ENCODE measurements at places on chromosomes 1 and 21. TPM values are rescaled to one million over a fixed set of nuclear protein-coding genes. Genes with fewer than 3 reads are reported as not detected.
A peak's percentile ranks its signal among the peaks of the same experiment; 100 is the strongest.

- peak; percentile 59 for DNase-seq
Measured at GRCh38 chr1:88800382-88801051, 90.8 kb downstream of the GTF2B start.

DNA sequence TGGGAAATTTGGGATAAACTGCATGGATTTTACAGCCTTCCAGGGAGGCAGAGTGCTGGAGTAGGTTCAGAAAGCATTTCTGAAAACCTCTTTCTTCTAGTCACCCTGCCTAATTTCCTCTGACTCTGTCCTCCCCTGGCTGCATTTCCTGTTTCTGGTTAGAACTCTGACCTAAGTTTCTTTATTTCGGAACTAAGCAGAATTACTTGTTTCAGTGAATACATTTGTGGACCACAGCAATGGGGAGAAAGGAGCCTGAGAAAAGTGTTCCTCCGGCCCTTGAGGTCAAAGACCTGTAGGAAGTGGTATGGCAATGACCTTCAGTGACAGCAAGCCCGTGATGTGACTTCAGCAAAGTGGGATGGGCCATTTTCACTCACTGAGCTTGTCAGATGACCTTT, 173.4 kb upstream of the RUNX1 start:
- peak; percentile 30 for DNase-seq

DNA sequence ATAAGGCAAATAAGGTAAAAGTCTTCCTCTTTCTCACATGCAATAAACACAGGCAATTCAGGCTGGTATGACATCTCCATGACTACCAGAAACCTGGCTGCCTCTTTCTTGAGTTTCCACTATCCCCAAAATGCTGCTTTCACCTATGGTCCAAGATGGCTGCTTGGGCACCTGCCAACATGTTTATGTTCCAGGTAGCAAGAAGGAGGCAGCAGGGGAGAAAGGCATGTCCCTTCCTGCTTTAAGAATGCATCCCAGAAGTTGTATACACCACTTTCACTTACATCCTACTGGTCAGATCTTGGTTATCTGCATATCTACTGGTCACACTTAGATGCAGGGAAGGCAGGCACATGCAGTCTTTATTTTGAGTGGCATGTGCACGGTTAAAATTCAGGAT, 19.4 kb upstream of the ACOT11 start:
- no peak for DNase-seq

DNA sequence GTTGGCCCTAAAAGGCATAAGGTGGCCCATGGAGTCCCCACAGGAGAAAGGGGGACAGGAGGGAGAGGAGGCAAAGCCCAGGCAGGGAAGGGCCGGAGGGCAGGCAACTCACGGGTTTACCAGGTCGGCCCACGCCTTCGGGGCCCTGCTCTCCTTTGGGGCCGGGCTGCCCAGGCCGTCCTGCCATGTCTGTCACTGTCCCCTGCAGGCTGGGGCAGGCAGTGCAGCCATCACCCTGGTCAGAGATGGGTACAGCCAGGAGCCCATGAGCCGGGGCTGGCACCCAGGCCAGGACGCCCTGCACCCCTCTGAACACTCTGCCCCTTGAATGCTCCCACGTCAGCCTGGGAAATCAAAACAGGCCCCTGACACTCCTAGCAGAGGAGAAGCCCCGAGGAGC, 19.8 kb downstream of the COL16A1 start:
- no peak for DNase-seq

DNA sequence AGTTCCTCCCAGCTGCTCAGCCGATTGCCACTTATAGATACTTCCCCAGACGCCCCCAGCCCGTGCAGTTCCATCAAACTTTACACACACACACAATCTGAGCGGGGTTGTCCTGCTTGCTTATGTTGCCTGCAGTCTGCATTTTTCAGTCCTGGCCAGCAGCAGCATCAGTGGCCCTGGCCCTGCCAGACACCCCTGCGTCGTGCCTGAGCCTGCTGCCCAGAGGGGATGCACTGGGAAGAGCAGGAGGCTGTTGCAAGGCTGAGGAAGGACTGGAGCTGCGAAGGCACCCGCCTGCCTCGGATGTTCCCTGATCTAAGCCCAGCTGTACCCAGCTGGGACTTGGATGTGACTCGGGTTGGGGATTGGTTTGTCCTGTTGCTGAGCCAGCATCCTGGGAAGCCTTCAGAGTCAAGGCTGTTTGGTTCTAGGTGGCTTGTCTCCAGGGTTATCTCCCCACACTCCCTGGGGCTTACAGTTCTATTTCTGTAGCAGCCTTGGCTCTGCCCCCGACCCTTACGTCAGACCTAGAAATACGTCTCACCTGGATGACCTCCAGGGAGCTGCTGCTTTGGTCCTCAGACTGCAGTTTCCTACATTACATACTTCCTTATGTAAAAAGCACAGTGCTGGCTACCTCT, 42.3 kb downstream of the MAN1C1 start:
- DNase-seq, result peak; percentile 23

DNA sequence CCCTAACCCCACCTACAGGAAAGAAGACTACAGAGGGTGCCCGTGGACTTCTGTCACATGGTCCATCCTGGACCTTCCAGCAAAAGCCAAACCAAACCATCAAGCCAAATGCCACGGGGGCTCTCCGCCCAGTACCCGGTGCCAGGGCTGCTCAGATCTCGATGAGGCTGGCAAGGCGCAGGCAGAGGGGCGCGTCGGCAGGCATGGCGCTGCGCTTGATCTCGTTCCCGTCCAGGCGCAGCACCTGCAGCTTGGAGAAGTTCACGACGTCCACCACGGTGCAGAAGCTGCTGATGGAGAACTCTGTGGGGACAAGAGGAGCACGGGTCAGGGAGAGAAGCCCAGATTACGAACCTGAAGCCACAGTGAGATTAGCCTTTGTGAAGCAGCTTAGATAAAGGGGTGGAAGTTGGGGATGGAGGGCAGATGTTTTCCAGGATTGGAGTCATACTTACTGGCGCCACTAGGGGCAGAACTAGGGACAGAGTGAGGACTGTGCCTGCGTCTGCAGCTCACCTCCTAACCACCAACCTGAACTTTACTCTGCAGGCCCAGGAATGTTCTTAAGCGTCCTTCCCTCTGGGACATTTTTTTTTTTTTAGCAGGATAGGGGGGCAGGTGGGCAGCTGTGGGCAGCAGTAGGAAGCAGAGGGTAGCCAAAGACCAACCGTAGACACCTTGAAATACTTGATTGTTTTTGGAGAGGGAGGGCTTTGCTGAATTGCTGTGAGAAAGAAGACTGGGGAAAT, 8.6 kb downstream of the FMOD start:
- DNase-seq, result peak; percentile 61

GRCh38 chr1:37677808-37678207, 14.5 kb upstream of the CDCA8 start:
- DNase-seq, result no peak

- no peak for DNase-seq
Measured at GRCh38 chr1:908661-909060, 15.1 kb upstream of the SAMD11 start.

- DNase-seq, result peak; percentile 37
Measured at GRCh38 chr1:232951180-232951579, 769 bp downstream of the NTPCR start.

DNA sequence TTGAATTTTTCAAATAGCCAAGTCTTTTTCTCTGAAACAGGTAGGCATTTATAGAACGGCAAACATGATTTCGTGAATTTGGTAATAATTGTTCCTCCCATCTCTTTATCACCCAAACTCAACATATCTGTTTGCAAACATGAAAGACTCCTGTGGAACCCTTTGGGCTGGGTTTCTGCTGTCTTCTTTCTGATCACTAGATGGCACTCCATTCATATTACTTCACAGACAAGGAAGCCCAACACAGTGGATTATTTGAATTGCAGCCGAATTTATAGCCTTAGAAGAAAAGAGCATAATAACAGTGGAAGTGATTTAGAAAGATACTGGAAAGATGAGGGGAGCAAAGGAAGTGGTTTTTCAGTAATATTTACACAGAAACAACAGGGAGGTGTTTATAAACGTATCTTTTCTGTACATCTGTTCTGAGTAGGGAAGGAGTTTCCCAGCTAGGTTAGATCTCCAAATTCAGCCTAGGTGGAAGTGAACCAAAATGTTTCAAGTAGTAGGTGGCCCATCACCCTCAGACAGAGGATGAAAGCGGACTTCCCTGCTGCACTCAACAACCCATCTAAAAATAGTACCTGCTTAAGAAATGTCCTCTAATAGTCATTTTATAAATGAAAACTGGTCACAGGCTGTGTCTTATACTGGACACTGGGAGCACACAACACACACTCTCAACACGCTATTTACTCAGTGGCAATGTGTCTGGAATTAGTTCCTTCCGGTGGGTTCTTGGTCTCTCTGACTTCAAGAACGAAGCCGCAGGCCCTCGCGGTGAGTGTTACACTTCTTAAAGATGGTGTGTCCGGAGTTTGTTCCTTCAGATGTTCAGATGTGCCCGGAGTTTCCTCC, 67.6 kb downstream of the MAP3K21 start:
- peak; percentile 70 for DNase-seq

- DNase-seq, result no peak
Measured at GRCh38 chr1:32991386-32991785, 26.8 kb upstream of the RNF19B start.

GRCh38 chr1:156504438-156504813, 3.9 kb upstream of the MEF2D start:
- peak; percentile 33 for DNase-seq

GRCh38 chr1:91846007-91846638, 39.8 kb downstream of the TGFBR3 start:
- peak; percentile 22 for DNase-seq

DNA sequence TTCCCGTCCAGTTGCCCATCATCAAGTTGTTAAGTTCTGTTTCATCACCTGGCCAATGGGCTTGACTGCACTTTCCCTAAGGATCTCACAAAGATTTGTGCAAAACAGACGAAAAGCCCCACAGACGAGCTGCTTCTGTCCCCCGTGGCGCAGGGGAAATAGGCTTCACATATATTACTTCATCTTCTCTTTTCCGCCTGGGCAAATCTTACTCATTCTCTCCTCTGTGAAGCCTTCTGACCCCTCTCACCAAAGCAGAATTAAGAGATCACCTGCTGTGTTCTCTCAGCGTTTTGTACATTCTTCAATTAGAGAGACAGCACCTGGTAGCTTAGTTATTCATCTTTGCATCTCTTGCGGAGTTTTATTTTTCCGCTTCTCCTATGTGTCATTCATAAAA, 129.8 kb downstream of the IGSF21 start:
- DNase-seq, result no peak

DNA sequence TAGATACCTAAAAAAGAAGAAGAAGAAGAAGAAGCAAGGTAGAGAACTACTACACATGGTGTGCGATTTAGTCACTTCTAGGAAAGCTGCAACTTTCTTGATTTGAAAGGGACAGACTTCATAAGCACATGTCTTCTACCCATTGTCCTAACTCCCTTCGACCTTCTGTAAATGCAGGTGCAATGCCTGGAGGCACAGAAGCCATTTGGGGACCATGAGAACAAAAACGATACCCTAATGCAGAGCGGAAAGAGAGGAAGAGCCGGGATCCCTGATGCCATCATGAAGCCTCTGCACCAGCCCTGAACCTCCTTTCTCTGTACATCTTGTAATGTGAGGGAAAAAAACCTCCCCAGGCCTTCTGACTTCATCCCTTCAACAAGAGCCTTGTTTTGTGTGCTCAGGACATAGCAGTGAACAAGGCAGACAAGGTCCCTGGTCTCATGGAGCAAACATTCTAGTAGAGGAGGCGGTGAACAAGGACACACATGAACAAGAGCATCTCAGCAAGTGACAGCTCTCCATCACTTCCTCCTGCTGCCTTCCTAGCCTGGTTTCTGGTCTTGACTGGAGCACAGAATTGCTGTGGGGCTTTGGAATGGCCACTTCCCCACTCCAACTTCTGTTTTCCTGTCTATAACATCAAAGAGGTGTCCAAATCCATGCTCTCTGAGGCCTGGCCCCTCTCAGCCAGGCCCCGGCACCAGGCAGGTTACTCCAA, 5.5 kb upstream of the LAPTM5 start:
- DNase-seq, result no peak

- DNase-seq, result no peak
Measured at GRCh38 chr1:173212952-173213491, 5.9 kb upstream of the TNFSF4 start.

- DNase-seq, result peak; percentile 91
Measured at GRCh38 chr1:172287208-172287607, 133.3 kb upstream of the C1orf105 start.

DNA sequence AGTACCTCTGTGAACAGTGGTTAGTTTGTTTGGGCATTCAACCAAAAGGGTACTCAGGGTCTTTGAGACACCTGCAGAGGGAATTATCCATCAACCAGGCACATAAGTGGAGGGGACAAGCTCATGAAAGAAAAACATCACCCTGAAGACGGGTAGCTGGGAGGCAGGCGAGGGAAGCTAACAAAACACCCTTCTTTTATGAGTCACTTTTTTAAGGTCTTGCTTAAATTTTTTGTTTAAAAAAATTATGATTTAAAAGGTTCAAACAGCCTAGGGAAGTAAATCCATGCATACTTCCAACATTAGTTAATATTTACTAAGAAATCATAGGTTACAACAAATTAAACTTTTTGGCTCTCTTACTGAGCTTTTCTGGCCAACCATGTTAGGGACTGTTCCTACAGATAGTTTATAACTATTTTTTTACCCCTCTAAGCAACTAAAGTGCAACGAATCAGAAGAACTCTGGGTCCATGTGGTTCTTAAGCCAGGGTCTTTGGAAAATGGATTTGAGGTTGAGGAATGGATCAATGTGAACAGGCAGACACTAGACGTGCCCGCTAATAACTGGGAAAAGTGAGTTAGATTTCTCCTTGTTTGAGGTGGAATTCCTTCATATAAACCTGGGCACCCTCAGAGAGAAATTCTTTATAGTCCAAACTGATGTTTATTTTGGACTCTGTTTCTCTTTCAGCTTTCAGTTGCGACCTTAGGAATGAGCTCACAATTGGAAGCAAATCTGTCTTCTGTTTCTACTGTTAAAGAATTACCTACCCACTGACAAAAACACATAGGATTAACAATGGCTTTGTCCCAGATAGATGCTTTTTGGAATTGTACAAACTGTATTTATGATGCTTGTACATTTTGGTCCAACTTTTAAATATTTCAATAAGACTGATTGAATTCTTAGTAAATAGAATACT, 123.0 kb downstream of the LYPLAL1 start:
- no peak for DNase-seq

- DNase-seq, result no peak
Measured at GRCh38 chr1:205667909-205668643, 12.2 kb downstream of the SLC45A3 start.

DNA sequence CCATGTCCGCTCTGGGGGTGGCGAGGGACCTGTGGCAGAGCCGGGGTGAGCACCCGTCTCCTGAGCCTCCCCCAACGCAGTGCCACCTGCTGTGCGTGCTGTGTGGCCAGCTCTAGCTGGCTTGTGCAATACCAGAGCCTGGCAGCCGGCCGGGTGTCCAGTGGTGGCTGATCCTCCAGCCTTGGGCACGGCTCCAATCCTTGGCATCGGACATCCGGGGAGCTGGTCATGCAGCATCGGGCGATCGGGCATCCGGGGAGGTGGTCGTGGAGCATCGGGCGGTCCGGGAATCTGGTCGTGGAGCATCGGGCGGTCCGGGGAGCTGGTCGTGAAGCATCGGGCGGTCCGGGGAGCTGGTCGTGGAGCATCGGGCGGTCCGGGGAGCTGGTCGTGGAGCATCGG, 8.1 kb downstream of the SLX9 start:
- DNase-seq, result no peak

- no peak for DNase-seq
Measured at GRCh38 chr21:42319851-42320572, 4.8 kb upstream of the TFF3 start.

PRAMEF11 gene
- not detected for total RNA-seq

CHAF1B gene
- 3.0 TPM for total RNA-seq

CYP4A11 gene
- not detected for total RNA-seq

ZMYND12 gene
- 3.2 TPM for total RNA-seq

AIRE gene
- total RNA-seq, result not detected

DISC1 gene
- total RNA-seq, result 1.2 TPM

KCND3 gene
- total RNA-seq, result 0.13 TPM

C1orf21 gene
- total RNA-seq, result 20.0 TPM

OR2L13 gene
- not detected for total RNA-seq

ID3 gene
- total RNA-seq, result 376 TPM

SORT1 gene
- 11.8 TPM for total RNA-seq

Measured in GM23248 (cell line).